ENCODE measurements at places on chromosomes 4 and X.

GRCh38 chr4:117847849-117848248, 186.4 kb upstream of the NDST3 start:
- no peak for DNase-seq

DNA sequence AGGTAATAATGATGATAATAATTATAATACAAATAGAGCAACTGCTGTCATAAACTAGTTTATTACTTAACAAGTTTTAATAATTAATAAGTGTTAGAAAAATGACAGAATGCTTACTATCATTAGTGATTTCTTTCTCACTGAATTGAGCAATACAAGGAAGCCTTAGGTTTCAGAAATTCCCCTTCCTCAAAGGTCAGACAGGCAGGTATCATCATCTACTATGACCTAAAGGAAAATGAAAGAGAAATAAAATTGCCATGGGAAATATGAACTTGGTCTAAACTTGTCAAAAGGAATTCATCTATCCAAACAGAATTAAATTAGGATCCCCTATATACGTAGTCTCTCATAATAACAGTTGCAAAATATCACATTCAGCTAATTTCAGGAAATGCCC, 56.3 kb upstream of the SLC7A11 start:
- no peak for DNase-seq

GRCh38 chr4:101238706-101239105, 108.6 kb downstream of the PPP3CA start:
- no peak for DNase-seq

- no peak for DNase-seq
These were observed 1443.0 kb downstream of the PCDH7 start for GRCh38 chr4:32163125-32163524.
